KG1 (cell line): ENCODE measurements at places on chromosomes 11 and 22.

GRCh38 chr22:32522237-32522636, 47.6 kb downstream of the FBXO7 start:
- no peak for DNase-seq

DNA sequence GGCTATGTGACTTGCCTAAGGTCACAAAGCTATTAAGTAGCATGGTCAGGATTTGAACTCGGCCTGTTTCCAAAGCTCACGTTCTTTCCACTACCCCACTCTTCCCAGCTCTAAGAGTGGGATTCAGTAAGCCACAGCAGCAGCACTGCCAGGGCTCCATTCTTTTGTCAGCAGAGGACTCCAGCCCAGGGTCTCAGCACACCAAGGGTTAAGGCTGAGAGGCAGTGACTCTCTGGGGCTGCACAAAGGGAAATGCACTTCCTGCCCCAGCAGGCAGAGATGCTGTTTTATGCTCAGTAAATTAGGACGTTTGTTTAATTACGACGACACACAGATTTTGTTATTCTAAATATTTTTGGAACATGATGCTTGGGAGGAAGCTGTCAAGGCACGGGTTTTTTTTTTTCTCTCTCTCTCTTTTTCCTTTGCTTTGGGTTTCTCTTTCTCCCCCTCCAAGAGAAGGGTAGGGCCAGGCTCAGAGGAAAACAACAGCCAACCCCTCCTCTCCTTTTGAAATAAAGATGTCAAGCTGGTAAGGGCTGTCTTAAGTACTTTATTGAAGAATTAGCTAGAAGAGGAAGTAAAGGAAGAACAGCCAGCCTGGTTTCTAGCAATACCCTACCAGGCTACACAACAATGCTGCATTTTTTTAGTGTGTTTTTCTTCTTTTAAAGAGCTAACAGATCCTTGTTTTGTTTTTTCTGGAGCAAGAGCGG, 2.8 kb downstream of the MYH9 start:
- no peak for DNase-seq

- DNase-seq: no peak
These were observed 658.7 kb downstream of the JRKL start for GRCh38 chr11:97048481-97048880.

- DNase-seq: no peak
These were observed 30.8 kb upstream of the CELSR1 start for GRCh38 chr22:46568102-46568809.

DNA sequence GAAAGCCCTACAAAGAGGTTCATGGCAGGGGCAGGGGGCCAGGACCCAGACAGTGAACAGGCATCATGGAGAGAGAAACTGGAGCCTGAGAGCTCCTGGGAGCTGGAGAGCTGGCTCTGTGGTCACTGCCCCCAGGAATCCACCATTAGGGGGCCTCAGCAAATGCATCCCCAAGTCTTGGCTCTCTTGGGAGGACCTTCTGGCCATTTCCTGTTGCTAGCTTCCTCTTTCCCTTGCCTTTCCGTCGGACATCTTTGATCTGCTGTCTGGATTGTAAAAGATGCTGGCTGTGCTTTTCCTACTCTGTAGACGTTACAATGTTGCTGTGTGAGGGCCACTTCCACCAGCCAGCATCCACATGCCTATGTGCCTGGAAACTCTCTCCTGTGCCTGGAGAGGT, 7.1 kb upstream of the CRYBB2 start:
- DNase-seq: no peak

- no peak for DNase-seq
These were observed 63.3 kb downstream of the ADAMTS15 start for GRCh38 chr11:130511765-130512164.

DNA sequence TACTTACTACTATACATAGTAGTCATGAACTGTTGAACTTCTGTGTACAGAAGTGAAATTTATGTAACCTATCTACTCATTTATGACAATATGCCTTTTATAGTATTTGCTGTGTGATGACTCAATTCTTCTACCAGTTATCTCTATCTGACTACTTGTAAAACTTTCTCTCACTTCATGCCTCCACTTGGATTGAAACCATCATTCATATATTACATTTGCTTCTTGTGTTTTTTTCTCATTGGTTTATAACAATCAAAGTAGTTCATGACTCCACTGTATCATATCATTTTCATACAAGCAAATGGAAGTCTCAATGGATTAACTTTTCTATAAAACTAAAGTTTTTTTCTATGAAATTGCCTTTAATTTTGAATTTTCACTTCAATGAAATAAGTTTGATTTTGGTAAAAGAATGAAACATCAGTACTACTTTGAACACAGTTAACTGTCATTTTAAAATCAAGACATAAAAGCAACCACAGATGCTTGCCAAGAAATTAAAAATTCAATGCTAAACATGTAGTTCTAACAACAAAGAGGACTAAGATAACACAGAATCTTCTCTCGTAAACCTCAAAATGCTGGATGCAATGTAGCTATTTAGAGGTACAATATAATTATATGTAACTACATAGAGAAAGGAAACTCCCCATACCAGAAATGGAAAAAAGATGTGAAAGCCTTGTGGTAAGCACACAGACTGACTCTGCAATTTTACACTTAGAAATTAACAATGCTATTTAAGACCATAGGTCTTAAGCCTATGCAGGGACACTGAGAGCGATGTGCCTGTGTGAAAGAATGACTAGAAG, 27.6 kb upstream of the EXPH5 start:
- DNase-seq: no peak

- DNase-seq: no peak
These were observed 72.5 kb downstream of the SWAP70 start for GRCh38 chr11:9736365-9736764.

DNA sequence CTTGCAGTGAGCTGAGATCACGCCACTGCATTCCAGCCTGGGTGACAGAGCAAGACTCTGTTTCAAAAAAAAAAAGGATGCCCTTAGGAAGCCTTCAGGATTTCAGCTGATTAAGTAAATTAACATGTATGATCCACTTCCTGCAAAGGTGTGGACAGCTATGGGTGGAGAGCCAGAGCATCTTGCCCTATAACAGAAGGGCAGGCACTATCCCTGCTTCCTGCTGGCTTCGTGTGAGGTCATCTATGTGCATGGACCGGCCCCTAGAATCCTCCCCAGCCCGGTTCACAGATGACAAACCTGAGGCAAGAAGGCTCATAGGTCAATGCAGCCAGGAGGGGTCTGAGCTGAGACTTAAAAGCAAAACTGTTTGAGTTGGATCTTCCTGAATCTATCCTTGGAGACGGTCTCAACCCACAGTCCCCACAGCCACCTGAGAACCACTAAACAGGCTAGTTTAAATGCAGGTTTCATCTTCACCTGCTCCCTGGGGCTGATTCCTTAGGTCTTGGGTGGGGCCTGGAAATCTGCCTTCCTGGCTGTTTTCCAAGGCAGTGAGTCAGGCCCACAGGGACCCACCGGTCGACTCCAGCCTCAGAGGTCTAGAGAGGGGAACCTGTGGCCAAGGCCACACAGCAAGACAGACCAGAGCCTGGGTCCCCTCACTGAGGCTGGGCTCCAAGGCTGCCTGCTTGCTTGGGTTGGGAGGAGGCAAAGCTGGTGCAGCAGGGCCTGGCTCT, 55.2 kb upstream of the MPEG1 start:
- DNase-seq: no peak

DNA sequence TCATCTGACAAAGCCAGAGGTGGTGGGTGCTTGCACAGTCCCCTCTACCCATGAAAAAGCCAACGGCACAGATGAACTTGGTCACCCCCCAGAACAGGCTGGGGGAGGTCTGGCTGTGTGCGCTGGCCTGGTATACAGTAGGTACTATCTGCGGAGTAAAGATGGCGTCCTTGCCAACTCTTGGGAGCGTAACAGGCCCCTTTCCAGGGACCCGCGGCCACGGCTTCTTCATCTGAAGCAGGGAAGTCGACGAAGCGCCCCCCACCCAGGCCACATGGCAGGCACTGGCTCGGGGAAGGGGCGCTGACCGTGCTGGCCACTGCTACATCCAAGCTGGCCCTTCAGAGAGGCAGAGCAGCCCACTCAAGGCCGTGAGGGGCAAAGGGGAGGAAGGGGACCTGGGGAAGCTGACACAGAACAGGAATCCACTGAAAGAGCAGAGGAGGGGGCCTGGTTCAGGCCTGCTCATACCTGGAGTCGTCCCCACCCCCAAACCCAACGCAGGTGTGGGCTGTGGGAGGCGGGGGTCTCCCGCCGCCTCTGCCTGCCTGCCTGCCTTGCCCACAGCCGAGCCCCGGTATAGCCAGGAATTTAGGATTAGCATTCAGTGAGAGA, 75.7 kb downstream of the CELSR1 start:
- no peak for DNase-seq

- DNase-seq: no peak
These were observed 54.1 kb upstream of the B3GAT1 start for GRCh38 chr11:134466156-134466555.

GRCh38 chr11:73152861-73153483, 10.9 kb upstream of the FCHSD2 start:
- peak; percentile 76 for DNase-seq

DNA sequence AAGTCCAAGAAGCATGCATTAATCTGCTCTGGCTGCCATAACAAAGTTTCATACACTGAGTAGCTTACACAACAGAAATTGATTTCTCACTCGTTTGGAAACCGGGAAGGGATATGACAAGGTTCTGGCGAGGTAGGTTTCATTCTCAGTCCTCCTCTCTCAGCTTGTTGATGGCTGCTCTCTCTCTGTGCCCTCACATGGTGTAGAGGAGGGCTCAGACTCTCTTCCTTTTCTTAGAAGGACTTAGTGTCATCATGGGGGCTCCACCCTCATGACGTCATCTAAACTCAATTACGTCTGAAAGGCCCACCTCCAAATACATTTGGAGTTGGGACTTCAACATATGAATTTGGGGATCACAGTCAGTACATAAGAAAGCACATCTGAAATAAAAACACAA, 18.6 kb downstream of the GLYATL1 start:
- DNase-seq: no peak

DNA sequence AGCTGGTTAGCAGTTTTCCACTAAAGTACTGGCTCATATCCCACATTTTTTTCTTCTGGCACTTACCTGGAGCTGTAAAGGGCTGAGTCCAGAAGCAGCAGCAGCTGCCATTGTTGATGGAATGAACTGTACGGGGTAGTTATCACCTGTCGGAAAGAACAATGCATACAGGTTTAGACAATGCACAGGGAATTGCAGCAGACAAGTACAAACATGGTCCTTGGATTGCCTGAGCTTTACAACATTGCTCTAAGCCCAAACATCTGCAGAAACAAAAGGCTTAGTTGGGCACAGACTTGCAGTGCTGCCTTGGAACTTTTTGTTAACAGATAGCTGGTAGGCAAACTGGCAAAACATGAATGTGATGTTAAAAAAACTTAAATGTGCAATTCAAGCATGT, 258.8 kb downstream of the SOX6 start:
- no peak for DNase-seq

GRCh38 chr11:119861160-119861559, 132.2 kb upstream of the NECTIN1 start:
- DNase-seq: no peak

- DNase-seq: no peak
These were observed 28.0 kb downstream of the MOB2 start for GRCh38 chr11:1458340-1459218.

DNA sequence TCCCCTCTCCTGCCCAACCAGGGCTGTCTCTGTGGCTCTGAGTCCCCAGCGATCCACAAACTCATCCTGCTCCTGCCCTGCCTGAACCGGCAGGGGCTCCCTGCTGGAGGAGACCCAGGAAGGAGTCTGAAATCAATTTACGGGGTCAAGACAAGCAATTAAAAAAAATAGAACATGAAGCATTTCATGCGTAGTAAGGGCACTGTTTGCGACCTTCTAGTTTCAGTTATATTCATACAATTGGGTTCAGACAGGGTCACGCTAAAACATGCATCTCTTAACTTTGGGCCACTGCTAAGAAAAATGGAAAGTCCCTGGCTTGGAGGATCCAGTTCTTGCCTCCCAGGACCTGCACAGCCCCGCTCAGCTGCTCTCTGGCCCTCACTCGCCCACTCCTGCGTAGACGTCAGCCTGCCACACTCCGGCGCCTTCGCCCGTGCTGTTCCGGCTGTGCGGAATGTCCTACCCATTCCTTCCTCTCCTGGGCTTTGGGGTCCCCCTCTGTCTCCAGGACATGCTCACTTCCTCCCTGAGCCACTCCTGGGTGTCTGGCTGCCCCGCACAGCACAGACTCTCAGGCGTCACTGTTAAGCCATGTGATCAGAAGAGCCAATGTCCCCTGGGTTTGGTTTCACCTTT, 12.8 kb downstream of the NFAM1 start:
- no peak for DNase-seq

- no peak for DNase-seq
These were observed 19.1 kb upstream of the IL18BP start for GRCh38 chr11:71979602-71980001.

- DNase-seq: no peak
These were observed 11.1 kb downstream of the MRPL21 start for GRCh38 chr11:68892576-68892975.

DNA sequence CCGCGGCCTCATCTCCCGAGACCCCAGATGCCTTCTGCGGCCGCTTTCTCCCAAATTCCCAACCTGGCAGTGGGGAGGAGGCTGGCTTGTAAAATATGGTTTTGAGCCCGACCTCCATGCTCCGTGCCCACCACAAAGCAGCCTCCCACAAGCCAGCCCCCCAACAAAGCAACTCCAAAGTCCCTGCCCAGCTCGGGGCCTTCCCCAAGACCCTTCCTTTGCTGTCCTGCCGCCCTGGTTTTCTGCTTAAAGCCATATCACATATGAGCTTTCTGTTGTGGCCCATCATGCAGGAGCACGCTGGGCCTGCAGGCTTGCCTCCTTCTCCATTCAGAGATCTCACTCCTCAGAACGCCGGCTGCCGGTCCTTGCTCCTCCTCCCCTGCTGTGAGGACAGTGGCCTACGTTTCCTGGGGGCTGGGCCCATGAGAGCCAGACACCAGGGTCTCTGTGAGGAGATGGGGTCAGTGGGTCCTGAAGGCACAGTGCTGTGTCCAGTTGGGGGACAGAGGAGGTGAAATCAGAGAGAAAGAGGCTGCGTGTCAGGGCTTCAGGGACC, 680.0 kb downstream of the BRD1 start:
- DNase-seq: no peak

DNA sequence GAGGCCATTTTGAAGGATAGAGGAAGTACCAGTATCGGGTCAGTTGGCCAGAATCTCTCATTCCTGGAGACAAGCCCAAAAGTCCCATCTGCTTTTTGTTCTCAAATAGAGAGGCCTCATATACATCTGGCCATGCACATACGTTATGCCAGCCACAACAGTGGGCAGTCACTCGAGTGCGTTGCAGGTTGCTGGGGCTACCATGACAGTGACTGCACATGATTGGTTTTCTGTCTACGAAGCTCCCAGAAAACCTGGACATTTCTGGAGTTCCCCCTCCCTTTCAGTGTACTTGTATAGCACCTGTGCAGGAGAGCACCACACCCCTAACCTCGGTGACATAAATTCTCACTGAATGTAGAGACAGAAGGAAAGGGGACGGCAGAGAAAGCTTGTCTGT, 62.1 kb downstream of the C22orf31 start:
- DNase-seq: no peak

DNA sequence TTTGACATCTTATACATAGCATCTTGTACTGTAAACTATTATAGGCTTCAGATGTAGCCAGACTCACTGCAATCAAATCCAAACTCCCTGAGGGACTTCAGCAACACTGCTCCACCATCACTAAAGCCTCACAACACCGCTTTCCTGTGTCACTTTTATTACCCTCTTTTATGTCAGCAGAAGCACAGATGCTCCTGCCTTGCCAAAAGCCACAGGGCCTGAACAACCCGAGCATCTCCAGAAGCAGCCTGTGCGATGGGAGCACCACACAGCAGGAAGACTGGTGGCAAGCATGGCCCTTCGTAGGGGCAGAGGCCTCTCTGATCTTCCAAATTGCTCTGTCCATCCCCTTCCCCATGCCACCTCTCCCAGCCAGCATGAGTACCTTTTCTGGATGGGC, 22.9 kb downstream of the TMEM123 start:
- DNase-seq: no peak

GRCh38 chr11:15933886-15934625, 422.3 kb downstream of the SOX6 start:
- DNase-seq: no peak
